ENCODE measurements at places on chromosomes 5 and 9.

GRCh38 chr9:16912197-16912596 is 41.7 kb upstream of the BNC2 start:
- no peak for DNase-seq

DNA sequence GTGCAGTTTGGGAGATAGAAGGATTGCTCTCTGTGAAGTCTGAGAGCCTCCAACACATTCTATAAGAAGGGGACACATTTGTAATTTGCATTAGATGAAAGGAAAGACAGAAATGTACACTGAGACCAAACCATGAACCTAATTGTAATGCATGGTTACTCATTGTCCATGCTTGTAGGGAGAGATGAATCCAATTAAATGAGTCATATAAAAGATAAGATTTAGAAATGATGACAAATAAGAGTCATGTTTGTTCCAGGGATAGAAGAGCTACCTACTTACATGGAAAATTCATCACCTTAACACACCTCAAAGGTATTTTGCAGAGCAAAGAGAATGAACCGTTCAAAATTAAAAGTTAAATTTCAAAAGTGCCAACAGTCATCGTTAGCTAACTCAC is 85.1 kb downstream of the FBXL7 start:
- no peak for DNase-seq

DNA sequence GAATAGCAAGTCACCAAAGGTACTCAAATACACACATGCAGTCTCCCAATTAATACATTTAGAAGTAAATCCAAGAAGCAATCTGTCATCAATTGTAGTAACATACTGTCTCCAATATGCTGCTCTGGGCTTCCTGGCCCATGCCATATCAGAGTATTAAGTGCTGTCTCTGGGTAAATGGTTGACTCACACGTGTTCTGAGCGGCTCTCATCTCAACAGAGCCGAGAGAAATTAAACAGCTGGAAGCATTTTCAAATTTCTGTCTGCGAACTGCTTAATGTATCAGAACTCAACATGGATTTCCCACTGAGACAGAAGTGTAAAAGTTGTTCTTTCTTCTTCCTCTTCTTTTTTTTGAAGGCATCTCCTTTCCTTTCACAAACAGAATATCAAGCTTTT is 247.3 kb upstream of the TAS2R1 start:
- no peak for DNase-seq

DNA sequence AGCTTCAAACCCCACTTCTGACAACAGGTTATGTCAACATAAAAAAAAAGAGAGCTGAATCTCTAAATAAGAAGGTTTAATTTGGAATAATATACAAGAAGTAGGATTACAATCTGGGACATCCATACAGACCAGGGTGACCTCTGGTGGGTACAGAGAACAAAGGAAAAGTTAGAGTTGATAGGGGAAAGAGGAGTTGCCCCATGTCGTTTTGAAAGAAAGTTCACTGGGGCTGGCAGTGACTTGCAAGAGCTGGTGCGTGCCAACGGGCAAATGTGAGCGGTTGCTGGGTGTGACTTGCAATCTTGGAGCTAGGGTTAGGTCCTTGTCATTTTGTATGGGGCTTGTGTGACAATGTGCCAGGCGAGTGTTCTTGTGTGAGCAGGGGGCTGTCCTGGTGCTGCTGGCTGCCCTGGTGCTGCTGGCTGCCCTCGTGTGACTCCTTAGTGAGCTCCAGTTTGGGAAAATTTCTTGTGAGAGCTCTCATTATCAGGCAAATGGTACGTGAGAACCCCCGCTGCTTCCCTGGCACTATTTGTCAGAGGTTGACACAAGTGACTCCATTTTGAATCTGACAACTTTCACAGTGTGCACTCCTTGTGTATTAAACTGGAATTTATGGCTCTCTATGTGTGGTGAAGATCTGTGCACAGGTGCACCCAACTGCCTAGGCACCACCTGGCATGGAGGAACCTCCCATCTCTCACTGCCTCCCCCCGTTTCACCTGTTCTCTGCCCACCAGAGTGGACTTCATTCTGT is 69.8 kb downstream of the UBE2QL1 start:
- no peak for DNase-seq

DNA sequence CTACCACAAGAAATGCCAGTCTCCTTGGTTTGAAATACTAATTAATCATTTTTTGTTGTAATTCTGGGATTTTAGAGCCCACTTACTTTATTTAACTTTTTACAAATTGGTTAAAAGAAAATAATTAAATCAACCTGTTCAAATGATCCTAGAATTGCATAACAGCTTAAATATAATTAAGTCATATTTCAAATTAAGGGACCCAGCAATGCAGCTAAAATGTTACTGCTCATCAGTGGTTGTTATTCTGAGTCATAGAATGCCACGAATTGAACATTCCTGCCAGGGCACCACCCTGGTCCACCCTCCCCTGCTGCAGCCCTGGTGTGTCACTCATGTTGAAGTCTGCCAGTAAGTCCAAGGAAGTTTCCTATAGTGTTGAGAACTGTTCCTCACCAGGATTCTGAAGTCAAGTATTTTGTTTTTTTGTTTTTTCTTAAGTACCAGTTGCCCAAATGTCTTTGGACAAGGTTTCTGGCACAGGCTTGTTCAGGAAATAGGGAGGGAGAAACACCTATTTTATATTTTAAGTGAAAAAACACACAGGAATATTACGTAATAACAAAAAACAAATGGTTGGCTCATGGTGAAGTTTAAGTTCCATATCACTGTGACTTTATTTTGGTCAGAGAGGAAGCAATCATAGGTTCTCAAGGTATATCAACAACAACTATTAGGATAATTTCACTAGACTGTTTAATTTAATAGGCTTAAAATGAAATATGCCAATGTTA is 4.3 kb upstream of the ITGA1 start:
- no peak for DNase-seq

DNA sequence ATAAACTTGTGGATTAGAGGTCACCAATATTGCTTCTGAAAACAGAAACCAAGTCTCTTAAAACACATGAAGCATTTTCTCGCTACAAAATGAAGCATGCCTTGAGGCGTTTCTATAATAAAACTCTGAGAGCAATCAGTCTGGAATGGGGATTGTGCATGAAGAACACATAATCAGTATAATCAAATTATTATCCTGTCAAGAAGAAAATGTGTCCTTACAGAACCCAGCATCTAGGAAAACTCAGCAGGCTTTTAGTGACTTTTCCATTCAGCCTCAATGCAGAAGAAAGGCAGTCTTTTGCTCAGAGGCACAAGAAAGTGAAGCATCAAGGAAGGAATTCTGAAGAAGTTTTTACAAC is 121.9 kb downstream of the CDH18 start:
- no peak for DNase-seq

DNA sequence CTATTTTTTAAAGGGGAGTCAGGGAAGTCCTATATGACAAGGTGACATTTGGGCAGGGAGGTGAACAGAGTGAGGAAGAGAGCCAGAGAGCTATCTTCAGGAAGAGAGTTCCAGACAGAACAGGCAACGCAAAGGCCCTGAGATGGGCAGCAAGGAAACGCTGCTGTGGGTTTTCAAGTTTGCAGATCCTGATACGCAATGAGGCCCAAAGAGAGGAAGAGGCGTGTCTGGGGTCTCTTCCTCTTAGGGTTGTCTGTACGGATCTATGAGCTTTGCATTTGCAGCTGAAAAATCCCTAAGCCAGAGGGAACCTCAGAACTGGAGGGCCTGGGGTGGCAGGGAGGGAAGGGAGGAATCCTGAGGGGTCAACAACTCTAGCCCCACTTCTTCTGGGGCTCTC is 13.6 kb downstream of the FAT2 start:
- peak; percentile 74 for DNase-seq

DNA sequence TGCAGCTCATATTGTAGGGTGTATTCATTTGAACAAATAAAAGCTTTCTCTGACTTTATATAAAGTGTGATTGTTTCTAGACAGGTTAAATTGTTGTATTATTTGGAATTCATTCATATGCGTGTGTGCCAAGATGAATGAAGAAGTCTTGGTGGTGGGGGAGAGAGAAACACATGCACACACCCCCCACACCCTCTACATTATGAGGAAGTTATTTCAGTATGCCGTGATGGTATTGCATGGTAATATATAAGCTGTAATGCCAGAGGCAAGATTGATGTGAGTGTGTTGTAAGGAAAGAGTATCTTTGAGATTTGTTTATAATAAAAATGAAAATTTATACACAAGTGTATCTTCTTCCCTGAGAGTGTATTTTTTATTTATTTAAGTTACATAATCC is 71.0 kb downstream of the IPO11 start:
- no peak for DNase-seq

DNA sequence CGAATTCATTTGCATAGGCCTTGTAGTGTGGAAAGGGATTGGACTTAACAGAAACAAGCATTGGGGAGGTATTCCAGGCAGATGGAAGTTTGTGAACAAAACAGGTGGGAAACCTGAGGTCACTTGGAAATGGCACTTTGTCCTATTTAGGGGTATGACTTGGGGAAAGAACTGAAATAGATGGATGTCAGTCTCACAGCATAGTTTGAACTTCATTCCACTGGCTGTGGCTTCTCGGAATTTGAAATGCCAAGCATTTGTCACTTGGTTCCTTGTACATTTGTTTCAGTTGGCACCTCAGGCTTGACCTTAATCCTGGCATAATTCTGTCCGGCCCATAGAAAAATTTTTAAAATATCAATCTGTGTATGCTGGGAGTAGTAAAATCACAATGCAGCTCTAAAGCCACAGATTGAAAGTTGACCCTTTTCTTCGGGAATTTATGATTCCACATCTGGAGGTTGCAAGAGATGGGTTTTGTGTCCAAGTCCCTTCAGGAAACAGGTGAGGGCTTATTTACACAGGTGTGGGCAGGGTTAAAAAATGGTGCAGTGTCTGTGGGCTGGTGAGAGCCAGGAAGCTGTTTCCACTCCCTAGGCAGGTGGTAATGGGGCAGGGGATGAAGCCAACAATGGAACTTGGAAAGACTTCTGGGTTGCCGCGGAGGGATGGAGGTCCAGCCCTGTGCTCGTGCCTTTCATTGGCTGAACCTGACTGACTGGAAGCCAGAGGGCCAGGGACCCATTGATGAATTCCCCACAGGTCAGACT is 39.2 kb upstream of the PDE8B start:
- no peak for DNase-seq

GRCh38 chr5:17620627-17621026 is 10.4 kb downstream of the TAF11L12 start:
- DNase-seq: no peak

- no peak for DNase-seq
Measured at GRCh38 chr9:84709056-84709455, 39.5 kb downstream of the NTRK2 start.

DNA sequence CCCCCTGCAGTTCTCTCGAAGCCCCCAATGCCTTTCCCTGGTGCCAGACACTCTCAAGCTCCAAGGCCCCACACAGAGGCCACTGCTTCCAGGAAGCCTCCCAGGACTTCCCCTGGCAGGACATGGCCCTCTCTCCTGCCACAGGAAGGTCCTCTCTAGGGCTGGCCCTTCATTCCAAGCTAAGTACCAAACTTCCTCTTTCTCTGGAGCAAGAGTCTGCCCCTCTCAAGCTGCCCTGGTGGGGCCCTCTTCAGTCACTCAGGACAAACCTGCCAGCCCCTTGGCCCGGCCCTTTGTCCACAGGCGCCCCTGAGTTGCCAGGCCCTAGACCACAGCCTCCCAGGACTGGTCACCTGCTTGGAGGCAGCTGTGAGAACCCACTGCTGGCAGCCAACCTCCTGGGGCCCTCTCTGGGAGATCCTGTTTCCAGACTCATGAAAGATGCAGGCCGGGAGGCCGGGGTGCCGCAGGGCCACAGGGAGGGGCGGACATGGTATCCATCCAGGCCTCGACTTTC is 6.6 kb downstream of the NINJ1 start:
- DNase-seq: peak; percentile 75

GRCh38 chr5:10699281-10699874 is 61.7 kb downstream of the DAP start:
- no peak for DNase-seq

GRCh38 chr9:70411121-70411929 is 3.1 kb downstream of the KLF9 start:
- DNase-seq: peak; percentile 83

GRCh38 chr9:107175816-107176435 is 107.2 kb upstream of the RAD23B start:
- peak; percentile 77 for DNase-seq

- no peak for DNase-seq
Measured at GRCh38 chr9:137514691-137515337, 35.4 kb downstream of the PNPLA7 start.

DNA sequence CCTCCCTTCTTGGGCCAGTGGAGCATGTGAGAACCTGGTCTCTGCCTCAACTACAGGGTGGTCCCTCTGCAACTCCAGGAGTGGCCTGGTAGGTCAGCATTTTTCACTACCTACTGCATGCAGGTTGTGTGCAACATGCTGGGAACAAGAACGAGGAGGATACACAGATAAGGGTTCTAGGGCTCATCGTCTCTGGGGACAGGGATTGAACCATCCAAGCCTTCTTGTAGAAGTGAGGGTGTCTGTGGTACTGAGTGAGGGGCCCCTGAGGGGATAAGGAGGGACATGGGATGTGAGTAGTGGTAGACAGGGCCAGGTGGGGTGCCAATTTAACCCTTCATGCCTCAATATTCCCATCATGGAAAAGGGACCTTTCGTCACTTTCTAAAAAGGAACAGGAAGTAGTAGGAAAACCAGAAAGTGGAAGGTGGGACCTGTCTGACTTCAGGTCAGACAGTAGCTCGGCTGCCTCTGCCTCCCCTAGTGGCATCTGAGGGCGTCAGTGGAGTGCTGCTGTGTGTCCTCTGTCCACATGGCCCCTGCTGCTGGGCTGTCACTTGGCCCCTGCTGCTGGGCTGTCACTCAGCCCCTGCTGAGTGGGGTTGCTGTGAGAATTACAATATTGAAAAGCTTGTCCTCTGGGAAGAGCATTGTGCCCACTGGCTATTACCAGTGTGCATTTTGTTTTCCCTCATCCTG is 48.6 kb upstream of the RNU6ATAC start:
- DNase-seq: no peak

- DNase-seq: no peak
Measured at GRCh38 chr9:123727332-123727731, 202.6 kb downstream of the DENND1A start.

DNA sequence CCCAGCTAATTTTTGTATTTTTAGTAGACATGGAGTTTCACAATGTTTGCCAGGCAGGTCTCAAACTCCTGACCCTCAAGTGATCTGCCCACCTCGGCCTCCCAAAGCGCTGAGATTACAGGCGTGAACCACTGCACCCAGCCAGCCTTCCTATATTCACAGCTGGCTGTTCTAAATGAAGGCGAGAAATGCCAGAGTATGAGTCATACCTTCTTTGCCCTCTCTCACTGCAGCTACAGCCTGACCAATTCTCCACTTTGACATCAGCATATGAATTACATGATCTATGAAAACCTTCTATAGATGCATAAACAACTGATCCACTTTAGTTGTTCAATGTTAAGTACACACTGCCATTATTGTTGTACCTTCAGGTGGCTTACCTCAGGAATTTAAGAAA is 14.5 kb downstream of the APTX start:
- DNase-seq: no peak

DNA sequence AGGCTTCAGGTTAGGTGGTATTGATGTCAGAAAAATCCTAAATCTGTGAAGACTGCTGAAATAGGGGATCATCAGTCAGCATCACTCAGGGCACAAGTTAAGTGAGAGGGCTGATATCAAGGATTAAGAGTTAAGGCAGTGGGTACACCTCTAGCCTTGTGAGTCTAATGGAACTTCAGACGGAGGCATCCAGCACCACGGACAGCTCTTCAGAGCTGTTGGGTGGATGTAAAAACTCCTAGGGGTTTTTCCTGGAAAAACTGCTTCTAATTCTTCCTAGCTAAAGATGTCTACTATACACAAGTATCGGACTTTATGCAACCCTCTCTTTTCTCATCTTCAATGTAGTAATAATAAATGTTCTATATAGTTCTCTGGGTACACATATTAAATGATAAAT is 165.9 kb downstream of the SH3GL2 start:
- DNase-seq: no peak
